ENCODE measurements at places on chromosomes 7 and 10. TPM values are rescaled to one million over a fixed set of nuclear protein-coding genes. Genes with fewer than 3 reads are reported as not detected.

The VSIR gene
- total RNA-seq: 91.8 TPM

DNA sequence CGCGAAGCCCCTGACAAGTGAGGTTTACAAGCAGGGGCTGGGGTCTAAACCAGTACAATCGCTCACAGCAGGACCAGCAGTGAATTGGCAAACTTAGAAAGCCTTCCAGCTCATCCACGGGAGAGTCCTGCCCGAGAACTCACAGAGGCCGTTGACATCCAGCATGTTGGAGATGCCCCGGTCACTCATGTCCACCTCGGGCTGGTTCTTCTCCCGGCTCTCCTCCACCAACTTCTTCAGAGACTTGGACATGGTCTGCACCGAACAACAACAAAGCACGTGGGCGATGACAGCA, 447 bp downstream of the RSU1 start:
- DNase-seq: no peak

- DNase-seq: no peak
These were observed 33.5 kb downstream of the LYZL2 start for GRCh38 chr10:30596013-30596412.

DNA sequence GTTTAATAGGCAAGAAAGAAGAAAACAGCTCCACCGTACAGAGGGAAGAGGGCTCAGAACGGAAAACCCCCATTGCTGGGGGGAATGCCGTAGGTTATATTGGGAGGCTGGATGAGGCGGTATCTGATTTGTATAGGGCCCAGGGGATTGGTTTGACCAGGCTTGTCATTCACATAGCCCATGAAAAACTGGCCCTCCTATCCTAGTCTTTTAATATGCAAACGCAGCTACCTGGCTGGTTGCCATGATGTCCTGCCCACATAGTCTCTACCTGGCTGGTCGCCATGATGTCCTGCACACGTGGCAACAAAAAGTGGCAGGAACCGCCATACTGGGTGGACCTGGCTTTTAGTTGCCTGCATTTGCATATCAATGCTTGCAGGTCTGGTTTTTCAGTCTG, 84.7 kb downstream of the AUTS2 start:
- no peak for DNase-seq

- DNase-seq: no peak
These were observed 170.2 kb upstream of the GLI3 start for GRCh38 chr7:42407021-42407710.

Measured in aorta (tissue), 5 donors.